Amniotic epithelial cell (primary cell): ENCODE measurements at places on chromosomes 16 and 17.

DNA sequence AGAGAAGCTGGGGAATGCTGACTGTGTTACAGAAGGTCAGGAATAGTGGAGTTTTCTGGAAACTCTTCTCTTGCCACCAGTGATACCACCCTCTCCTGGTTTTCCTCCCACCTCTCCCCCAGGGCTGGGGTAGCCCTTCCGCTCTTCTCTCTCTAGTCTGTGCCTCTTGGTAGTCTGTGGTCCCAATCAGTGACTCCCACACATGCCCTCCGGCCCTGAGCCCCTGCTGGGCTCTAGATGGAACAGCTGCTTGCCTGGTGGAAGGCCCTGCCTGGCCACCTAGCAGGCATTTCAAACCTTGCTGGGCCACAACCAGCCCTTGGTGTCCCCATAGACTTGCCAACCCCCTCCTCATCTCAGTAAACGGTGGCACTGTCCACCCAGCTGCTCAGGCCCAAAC is 15.2 kb upstream of the MTSS2 start:
- DNase-seq = no peak

DNA sequence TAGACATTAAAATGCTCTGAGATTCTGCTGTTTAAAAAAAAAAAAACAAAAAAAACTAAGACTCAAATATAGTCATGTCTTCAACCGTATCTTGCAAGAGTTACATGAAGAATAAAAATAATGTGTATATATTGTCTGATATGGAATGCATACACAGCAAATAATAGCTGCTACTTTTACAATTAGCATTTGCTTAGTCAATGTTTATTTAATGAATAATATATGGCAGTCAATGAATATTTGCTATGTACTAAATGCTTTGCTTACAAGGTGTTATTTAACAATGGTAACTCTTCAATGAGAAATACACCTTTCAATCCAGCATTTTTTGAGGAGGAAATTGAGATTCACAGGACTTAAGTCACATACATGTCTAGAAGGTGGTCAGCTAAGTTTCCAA is 718.8 kb upstream of the SOX9 start:
- DNase-seq = no peak

DNA sequence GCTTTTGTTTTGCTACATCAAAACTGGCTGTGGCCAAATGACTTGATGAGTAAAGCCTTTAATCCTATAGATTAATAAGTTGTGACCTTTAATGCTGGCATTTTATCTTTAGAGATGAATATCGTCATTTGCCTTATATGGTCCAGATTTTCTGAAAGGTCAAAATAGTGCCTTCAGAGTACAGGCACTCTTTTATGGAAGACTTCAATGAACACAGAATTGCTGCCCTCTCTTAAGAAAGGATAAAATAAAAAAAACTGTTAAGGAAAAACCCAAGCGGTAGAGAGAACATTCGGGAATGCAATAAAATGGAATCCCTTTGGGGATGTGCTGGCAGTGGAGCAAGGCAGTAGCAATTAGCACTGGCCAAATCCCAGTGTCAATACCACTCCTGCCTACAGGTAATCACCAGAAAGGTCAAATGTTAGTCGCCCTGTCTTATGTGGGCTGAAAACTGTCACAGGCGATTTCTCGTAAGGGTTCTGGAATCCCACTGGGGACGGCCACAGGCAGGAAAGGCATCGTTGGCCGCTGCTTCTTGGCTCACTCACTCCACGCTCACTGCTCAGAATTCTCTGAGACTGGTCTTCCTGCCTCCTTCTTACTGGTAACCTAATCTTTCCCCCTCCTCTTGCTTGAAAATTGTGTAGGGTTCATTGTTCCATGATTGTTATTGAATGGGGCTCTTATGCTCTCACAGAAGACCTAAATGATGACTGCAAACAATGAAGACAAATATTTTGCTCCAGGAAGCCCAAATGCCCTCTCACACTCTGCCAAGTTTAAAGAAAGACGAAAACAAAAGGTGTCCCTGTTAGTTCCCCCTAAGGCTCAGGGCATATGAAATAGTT is 45.4 kb upstream of the HSBP1 start:
- DNase-seq = no peak

DNA sequence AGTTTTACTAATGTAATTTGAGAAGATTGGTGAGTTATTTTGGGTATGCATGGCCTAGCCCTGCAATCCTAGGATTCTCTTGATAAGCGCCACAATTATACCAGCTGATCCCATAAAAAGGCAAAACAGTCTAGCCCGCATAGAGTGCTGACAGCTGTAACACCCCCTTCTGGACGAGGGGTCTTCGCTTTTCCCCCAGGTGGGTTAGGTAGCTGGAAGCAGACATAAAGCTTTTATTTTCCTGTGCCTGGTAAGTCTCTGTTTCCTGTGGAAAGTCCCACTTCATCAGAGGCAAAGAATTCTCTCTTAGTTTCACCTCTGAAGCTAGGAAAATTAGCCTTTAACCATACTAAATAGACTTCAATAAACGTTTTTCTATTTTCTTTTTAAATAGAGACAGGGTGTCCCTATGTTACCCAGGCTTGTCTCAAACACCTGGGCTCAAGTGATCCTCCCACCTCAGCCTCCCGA is 108.3 kb downstream of the YPEL2 start:
- DNase-seq = no peak

- DNase-seq = no peak
These were observed 12.0 kb downstream of the USP7 start for GRCh38 chr16:8951447-8952280.

GRCh38 chr17:9237053-9237410 is 215.7 kb downstream of the NTN1 start:
- no peak for DNase-seq

GRCh38 chr16:14071576-14072271 is 605 bp downstream of the MRTFB start:
- no peak for DNase-seq

DNA sequence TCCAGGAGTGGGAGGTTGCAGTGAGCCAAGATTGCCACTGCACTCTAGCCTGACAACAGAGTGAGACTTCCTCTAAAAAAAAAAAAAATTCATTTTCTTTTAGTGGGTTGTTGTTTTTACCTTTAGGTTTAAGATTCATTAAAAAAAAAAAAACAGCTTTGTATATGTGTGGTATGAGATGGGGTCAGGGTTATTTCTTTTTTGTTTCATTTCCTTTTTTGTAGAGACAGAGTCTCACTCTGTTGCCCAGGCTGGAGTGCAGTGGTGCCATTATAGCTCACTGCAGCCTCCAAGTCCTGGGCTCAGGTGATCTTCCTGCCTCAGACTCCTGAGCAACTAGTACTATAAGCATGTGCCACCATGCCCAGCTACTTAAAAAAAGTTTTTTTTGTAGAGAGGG is 47.0 kb downstream of the BCAS3 start:
- no peak for DNase-seq

DNA sequence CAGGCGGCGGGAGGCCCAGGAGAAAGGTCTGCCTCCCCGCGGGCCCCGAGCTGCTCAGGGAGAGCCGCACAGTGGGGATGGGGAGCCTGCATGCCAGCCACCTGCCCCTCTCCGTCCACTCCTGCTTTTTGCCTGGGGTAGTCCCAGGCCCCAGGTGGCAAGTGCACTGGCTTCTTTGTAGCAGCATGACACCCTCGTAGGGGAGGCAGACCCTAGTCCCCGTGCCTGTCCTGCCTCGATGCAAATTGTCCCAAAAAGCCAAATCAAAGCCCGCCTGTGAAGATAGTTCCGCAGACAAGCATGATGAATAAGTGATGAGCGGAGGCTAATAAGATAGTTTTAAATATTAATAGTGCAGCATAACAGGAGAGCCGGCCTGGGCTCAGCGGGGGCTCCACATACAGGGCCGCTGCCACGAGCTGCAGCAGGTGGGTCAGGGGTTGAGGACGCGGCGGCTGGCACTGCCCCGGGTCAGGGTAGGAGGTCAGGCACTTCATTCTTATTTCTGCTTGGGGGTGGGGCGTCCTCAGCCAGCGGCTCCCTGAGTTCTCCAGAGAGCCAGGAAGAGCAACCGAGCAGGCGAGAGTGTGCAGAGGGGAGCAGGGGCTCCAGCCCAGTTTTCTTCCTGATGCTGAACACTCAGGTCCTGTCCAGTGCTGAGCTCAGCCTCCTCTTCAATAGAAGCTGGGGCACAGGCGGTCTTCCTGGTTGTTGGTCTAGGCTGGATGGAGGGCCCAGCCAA is 26.8 kb downstream of the GINS2 start:
- no peak for DNase-seq

DNA sequence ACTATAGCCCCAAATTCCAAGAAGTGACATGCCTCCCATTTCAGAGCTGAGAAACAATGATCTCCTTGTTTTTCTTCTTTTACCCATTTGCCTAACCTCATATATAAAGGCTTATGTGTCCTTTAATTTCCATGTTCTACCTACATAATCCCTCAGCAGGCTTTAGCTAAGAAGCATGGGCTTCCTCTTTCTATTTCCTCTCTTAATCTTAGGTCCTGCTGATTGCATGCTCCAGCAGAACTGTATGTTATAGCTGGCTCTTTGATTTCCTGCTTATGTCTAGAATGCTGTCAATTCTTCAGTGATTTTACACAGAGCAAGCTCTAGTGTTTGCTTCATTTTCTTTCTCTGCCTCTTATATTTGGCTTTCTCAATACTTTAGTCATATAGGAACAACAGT is 151.7 kb upstream of the COX10 start:
- no peak for DNase-seq

DNA sequence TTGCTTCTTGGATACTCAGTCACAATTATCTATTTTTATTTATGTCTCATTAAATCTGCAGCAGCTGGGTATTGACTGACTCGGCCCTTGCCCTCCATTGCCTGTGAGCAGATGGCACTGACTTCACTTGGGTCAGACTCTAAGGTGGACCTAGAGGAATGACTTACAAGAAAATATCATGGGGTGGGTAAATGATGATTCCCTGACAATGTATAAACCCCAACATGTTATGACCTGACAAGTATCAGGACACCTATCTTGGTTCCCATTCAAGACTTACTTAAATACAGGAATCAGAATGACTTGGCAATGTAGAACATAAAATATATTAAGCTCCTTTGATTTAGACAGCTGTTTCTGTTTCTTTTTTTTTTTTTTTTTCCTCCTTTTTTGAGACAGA is 953.5 kb downstream of the CDH11 start:
- no peak for DNase-seq

DNA sequence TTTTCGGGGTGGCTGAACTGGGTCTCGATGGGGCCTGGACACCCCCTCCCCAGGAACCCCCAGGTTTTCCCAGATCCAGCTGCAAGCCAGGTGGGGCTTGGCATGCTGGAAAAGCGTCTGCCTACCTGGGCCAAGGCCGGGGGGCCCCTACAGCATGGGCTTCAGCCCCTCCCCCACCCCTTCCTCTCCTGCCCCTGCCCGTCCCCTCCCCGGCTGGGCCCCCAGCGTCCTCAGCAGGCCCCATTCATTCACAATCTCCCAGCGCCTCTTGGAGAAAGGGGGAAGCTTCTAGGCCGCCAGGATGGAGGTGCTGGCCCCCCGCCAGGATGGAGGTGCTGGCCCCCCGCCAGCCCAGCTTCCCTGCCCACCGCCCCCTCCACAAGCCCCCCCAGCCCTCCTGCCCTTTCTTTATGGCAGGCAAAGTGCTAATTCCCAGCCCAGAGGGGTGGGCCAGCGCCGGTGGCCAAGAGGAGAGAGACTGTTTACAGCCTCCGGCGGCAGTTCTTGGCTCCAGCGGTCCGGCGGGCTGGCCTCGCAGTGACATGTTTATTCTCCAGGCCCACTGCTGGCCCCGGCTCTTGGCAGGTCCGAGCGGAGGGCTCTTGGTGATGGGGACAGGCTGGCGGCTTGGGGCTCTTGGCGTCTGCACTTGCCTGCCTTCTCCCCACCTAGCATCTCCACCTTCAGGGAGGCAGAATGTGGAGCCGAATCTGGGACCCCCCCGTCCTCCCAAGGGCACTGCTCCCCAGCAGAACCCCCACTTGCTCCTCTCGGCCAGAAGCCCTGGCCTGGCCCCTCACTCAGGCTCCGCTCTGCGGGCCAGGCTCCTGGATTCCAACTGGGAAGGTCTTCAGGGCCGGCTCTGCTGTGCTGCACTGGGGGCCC is 94.4 kb upstream of the CIBAR2 start:
- DNase-seq = no peak

GRCh38 chr17:57290981-57291380 is 34.7 kb downstream of the MSI2 start:
- DNase-seq = no peak

- DNase-seq = no peak
These were observed 28.1 kb downstream of the MEAK7 start for GRCh38 chr16:84476401-84476800.

DNA sequence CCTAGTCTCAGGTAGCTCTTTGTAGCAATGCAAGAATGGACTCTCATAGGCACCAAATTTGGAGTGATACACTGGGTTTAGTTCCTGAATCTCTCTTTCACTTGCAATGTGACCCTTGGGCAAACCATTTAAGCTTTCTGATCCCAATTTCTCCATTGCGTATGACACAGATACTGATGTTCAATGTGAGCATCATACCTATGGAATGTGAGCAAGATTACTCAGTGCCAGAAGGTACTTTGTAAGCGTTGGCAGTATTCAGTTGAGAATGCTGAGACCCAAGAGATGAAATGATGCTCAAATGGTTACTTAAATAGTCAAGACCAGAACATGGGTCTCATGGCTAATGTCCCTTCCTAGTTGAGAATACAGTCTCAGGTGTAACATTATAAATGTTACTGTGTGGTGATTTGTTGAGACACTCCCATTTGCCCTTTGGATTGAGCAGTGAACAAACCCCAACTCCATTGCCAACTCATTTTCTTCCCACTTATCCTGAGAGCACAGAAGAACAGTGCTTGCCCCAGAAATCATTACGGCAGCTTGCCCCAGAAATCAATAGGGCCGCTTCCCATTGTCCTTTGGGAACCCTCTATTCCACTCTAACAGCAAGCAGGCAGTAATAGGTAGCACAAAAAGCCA is 134.1 kb downstream of the SOX9 start:
- DNase-seq = no peak

DNA sequence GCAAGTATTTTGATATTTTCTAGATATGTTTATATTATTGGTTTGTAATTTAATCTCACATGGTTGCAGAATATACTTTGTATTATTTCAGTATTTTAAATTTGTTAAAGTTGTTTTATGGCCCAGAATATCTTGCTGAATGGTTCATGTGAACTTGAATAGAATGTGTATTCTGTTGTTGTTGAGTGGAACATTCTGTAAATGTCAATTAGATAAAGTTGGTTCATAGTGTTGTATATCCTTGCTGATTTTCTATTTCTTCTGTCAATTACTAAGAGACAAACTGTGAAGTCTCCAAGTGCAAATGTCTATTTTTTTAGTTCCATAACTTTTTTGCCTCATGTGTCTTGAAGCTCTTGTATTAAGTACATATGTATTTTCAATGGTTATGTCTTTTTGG is 411.7 kb downstream of the NPIPA7 start:
- DNase-seq = no peak

DNA sequence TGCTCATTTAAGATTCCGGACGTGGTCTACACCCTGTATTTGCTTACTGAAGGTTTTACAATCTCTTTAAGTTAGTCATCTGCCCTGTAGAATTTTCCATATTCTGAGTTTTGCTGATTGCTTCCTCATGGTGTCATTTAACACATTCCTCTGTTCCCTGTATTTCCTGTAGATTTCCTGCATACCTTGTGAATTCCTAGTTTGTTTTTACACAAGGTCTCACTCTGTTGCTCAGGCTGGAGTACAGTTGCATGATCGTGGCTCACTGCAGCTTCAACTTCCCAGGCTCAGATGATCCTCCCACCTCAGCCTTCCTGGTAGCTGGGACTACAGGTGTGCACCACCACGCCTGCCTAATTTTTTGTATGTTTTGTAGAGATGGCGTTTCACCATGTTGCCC is 66.8 kb downstream of the CMIP start:
- DNase-seq = peak; percentile 47

- DNase-seq = no peak
These were observed 56.8 kb upstream of the SCNN1B start for GRCh38 chr16:23245268-23245667.
